ENCODE measurements at places on chromosomes 6 and 20. TPM values are rescaled to one million over a fixed set of nuclear protein-coding genes. Genes with fewer than 3 reads are reported as not detected.

GSTA2 gene
- polyA plus RNA-seq: not detected

GPR63 gene
- polyA plus RNA-seq: 5.5 TPM

TNF gene
- 0.11 TPM for polyA plus RNA-seq

TMEM181 gene
- 11.9 TPM for polyA plus RNA-seq

NKX2-2 gene
- not detected for polyA plus RNA-seq

DPPA5 gene
- 12.9 TPM for polyA plus RNA-seq

HLA-DRB5 gene
- polyA plus RNA-seq: not detected

SEL1L2 gene
- polyA plus RNA-seq: not detected

ENPP5 gene
- polyA plus RNA-seq: 7.3 TPM

PTCHD4 gene
- 0.19 TPM for polyA plus RNA-seq

GLP1R gene
- 0.42 TPM for polyA plus RNA-seq

FOXA2 gene
- not detected for polyA plus RNA-seq

ENPP1 gene
- polyA plus RNA-seq: 14.5 TPM

PRSS35 gene
- polyA plus RNA-seq: 1.7 TPM

OR10C1 gene
- polyA plus RNA-seq: not detected

FOXS1 gene
- polyA plus RNA-seq: not detected

NHLRC1 gene
- polyA plus RNA-seq: 1.1 TPM

FHL5 gene
- not detected for polyA plus RNA-seq

PIGU gene
- polyA plus RNA-seq: 22.4 TPM

TCFL5 gene
- polyA plus RNA-seq: 5.8 TPM

TREM1 gene
- not detected for polyA plus RNA-seq

CCN5 gene
- not detected for polyA plus RNA-seq

DLL1 gene
- 2.2 TPM for polyA plus RNA-seq

METTL24 gene
- not detected for polyA plus RNA-seq

Measured in GM23338 (cell line).